ENCODE measurements at places on chromosomes 16 and 17. TPM values are rescaled to one million over a fixed set of nuclear protein-coding genes. Genes with fewer than 3 reads are reported as not detected.

GRCh38 chr16:66948837-66949225, 12.2 kb upstream of the CES3 start:
- peaks cover 3% of the 10 kb centered on the region for H3K27me3 ChIP-seq
- H3K36me3 ChIP-seq, result peaks cover 8% of the 10 kb centered on the region
- DNase-seq, result no peak
- H3K4me3 ChIP-seq, result peak overlapping the region; percentile 90

- H3K36me3 ChIP-seq, result peaks cover 23% of the 10 kb centered on the region
- H3K27me3 ChIP-seq, result peaks cover 10% of the 10 kb centered on the region
- peak overlapping the region; percentile 93 for H3K4me3 ChIP-seq
- peaks cover 62% of the 10 kb centered on the region for H3K4me1 ChIP-seq
Measured at GRCh38 chr16:2514333-2515179, 804 bp downstream of the ATP6V0C start.

DNA sequence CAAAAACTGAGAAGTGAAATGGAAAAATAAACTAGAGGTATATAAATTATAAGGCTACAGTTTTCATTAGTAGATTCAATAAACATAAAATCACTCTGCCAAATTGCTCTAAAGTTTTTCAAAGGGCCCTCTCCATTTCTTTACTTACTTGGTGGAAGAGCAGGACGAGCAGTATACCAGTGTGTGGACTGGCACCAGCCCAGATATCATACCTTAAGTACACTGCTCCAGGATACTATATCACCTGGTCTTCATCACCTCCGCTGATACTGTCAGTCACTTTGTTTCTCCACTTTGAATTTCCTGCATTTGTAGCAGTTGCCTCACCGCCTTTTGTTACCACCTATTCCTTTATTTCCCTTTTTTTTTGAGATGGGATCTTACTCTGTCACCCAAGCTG, 37.6 kb downstream of the MAP3K3 start:
- H3K27me3 ChIP-seq, result peaks cover 3% of the 10 kb centered on the region
- H3K4me3 ChIP-seq, result no peak overlapping the region
- H3K4me1 ChIP-seq, result no peaks in the 10 kb centered on the region
- H3K27ac ChIP-seq, result no peak overlapping the region
- no peak for DNase-seq

DNA sequence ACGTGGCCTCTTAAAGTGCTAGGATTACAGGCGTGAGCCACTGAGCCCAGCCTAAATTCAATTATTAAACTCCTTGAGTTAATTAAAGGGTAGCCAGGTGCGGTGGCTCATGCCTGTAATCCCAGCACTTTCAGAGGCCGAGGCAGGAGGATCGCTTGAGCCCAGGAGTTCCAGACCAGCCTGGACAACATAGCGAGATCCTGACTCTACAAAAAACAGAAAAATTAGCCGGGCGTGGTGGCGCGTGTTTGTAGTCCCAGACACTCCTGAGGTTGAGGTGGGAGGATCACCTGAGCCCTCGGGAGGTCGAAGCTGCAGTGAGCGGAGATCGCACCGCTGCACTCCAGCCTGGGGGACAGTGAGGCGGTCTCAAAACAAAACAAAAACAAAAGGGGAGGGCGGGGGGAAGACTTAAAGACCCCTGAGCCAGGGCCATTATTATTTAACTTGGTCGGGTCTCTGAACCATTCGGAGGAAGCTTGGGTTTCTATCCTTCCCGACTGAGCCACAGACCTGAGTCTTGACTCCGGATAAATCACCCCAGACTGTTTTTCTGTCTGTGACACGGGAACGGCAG, 19.5 kb downstream of the BCL7C start:
- DNase-seq, result no peak
- peak overlapping the region; percentile 97 for H3K27ac ChIP-seq
- H3K4me3 ChIP-seq, result peak overlapping the region; percentile 87
- H3K36me3 ChIP-seq, result peaks cover 12% of the 10 kb centered on the region
- peaks cover 2% of the 10 kb centered on the region for H3K27me3 ChIP-seq
- peaks cover 28% of the 10 kb centered on the region for H3K4me1 ChIP-seq

GRCh38 chr17:77444628-77444983, 303.8 kb downstream of the SEC14L1 start:
- H3K4me1 ChIP-seq, result peaks cover 92% of the 10 kb centered on the region
- DNase-seq, result peak; percentile 48
- H3K27me3 ChIP-seq, result peaks cover 22% of the 10 kb centered on the region
- H3K27ac ChIP-seq, result peak overlapping the region; percentile 81
- peaks cover 4% of the 10 kb centered on the region for H3K36me3 ChIP-seq
- H3K4me3 ChIP-seq, result peak overlapping the region; percentile 63

DNA sequence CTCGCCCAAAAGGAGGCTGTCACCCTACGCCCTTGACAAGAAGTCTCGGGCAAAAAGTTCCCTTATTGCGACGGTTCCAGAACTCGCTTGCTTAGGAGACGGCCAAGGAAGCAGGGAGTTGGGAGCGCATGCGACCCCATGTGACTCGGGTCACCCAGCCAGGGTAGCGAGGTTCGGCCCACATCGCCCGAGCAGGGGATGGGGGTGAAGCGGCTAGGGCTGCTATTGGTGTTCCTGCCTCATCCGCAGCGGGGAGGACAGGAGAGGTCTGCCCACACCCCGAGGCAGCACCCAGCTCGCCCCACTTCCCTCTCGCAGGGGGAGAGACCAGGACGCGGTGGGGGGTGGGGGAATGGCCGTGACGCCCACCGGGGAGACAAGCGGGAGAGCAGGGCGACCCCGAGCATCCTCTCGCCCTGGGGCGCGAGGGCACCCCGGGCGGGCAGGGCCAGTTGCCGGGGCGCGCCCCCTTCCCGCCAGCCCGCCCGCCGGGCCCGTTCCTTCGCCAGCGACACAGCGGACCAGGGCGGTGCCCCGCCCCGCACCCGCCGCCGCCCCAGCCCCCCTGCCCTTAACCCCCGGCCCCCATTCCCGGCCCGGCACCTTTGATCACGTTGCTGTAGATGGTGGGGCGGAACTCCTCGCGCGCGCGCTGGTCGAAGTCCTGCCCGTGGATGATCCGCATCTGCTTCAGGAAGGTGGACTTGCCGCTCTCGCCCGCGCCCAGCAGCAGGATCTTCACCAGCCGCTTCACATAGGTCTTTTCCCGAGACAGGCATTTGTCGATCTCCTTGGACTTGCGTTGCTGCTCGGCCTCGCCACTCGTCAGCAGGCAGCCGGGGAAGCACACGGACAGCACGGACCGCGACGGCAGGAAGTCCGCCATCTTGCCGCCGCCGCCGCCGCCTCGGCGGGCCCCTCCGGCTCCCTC, 567 bp downstream of the GNA13 start:
- no peaks in the 10 kb centered on the region for H3K27me3 ChIP-seq
- peak; percentile 36 for DNase-seq
- H3K36me3 ChIP-seq, result peaks cover 16% of the 10 kb centered on the region
- peak overlapping the region; percentile 99 for H3K4me3 ChIP-seq

- no peak overlapping the region for H3K27ac ChIP-seq
- H3K36me3 ChIP-seq, result no peaks in the 10 kb centered on the region
- no peak for DNase-seq
- no peak overlapping the region for H3K4me3 ChIP-seq
- peaks cover 5% of the 10 kb centered on the region for H3K4me1 ChIP-seq
- H3K27me3 ChIP-seq, result peaks cover 4% of the 10 kb centered on the region
Measured at GRCh38 chr17:62919388-62919787, 46.6 kb upstream of the TANC2 start.

DNA sequence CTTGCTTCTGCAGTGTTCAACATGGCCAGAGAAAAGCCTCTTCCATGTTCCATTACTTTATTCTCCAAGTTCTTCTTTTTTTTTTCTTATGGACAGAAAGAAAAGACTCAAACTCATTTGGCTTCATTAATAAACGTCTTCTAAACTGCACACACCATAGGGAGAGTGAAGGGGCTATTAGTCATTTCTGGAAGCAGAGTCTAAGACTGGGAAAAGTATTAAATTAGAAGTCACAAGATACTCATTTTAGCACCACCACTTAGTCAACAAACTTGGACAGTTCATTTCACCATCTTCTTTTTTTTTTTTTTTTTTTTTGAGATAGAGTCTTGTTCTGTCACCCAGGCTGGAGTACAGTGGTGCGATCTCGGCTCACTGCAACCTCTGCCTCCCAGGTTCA, 52.8 kb downstream of the NOL11 start:
- H3K27me3 ChIP-seq, result peaks cover 13% of the 10 kb centered on the region
- no peak overlapping the region for H3K4me3 ChIP-seq
- H3K4me1 ChIP-seq, result 0 out of 2 replicates have a peak, but pooled peaks cover 5% of the 10 kb centered on the region
- H3K27ac ChIP-seq, result no peak overlapping the region
- H3K36me3 ChIP-seq, result no peaks in the 10 kb centered on the region

- H3K27ac ChIP-seq, result no peak overlapping the region
Measured at GRCh38 chr17:3923466-3924190, 7.4 kb upstream of the P2RX1 start.

DNA sequence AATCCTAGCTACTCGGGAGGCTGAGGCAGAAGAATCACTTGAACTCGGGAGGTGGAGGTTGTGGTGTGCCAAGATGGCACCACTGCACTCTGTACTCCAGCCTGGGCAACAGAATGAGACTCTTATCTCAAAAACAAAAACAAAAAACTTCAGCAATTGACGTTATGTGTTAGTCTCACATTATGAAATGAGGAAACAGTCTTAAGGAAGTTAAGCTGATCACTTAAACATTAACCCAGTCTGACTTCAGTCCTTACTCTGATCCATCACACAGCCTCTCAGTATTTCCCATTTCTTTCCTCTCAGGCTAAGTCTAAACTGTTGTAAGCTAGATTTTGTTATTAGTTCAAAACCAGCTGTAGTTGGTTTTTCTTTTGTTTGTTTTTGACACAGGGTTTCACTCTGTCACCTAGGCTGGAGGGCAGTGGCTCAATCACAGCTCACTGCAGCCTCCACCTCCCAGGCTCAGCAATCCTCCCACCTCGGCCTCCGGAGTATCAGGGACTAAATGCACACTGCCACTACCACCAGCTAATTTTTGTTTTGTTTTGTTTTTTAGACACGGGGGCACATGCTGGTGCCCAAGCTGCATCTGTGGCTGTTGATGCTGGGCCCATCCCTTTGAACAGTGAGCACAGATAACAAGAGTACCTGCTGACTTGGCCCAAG, 6.3 kb downstream of the JPT1 start:
- no peak for DNase-seq
- no peak overlapping the region for H3K27ac ChIP-seq
- H3K27me3 ChIP-seq, result peaks cover 1% of the 10 kb centered on the region
- no peak overlapping the region for H3K4me3 ChIP-seq

- DNase-seq, result no peak
- no peak overlapping the region for H3K4me3 ChIP-seq
Measured at GRCh38 chr17:9132291-9132690, 111.0 kb downstream of the NTN1 start.

DNA sequence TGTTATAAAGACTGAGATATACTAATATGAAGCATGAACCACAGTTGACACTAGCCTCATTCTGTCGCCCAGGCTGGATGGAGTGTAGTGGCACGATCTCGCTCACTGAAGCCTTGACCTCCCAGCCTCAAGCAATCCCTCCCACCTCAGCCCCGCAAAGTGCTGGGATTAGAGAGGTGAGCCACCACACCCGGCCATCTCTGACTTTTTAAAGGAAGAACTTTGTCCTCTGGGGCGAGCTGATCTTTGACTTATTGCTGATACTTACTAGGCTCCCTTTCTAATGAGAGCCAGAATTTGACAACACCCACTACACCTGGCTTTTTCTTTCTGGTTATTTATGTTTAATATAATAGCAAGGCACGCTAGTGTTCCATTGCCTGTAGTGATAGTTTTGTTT, 57.2 kb downstream of the CLEC16A start:
- no peak for DNase-seq
- H3K4me1 ChIP-seq, result peaks cover 33% of the 10 kb centered on the region
- no peak overlapping the region for H3K27ac ChIP-seq
- H3K4me3 ChIP-seq, result no peak overlapping the region
- H3K36me3 ChIP-seq, result peaks cover 16% of the 10 kb centered on the region

DNA sequence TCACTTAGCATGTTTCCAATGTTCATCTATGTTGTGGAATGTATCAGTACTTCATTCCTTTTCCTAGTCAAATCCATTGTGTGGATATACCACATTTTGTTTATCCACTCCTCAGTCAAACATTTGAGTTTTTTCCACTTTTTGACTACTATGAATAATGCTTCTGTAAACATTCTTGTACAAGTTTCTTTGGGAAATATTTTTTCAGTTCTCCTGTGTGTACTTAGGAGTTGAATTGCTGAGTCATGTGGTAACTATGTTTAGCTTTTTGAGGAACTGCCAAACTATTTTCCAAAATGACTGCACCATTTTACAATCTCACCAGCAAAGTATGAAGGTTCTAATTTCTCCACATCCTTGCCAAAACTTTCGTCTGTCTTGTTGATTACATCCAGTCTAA, 223.7 kb upstream of the AXIN2 start:
- H3K27ac ChIP-seq, result peak overlapping the region; percentile 84
- no peaks in the 10 kb centered on the region for H3K27me3 ChIP-seq
- H3K4me1 ChIP-seq, result peaks cover 36% of the 10 kb centered on the region

DNA sequence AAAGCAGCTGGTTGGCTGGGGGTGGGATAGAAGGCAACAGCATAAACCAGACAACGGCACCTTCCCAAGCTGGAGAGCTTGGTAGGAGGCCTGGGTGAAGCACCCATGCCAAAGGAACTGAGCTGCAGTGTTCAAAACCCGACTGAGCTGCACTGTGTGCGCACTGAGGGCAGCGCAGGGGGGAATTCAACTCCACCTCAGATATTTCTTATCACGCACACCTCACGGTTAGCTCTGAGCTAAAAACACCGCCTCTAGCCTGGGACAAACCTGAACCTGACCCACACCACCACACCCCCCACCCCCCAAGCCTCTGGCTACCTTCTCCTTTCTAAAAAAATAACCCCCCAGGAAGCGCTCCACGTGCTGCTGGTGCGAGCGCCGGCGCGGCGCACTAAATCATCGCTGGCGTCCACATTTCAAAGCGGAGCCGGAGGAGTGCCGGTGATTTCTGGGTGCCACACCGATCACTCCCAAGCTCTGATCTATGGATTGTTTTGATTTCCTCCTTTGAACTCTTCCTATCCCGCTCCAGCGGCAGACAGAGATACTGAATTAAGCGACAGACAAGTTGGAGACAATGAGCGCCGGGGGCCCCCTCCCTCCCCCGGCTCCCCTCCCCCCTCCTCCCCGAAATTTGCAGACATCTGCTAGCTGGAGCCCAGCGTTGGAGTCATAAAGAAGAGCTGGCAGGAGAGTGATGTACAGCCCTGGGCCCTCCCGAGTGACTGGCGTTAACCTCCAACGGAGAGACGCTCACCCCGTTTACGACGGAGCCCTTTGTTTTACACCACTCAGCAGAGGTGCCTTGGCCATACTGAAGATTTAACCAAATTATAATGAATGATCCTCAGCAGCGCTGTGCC, 85.0 kb downstream of the NOG start:
- no peaks in the 10 kb centered on the region for H3K36me3 ChIP-seq
- peak overlapping the region; percentile 84 for H3K4me3 ChIP-seq
- peak overlapping the region; percentile 41 for H3K27ac ChIP-seq
- H3K4me1 ChIP-seq, result peaks cover 19% of the 10 kb centered on the region
- peaks cover 11% of the 10 kb centered on the region for H3K27me3 ChIP-seq

Gene ZNF624
- total RNA-seq, result 3.2 TPM

Gene TBC1D3K
- total RNA-seq, result 0.20 TPM

Gene GPRC5B
- total RNA-seq, result 0.41 TPM

Gene NDE1
- 58.5 TPM for total RNA-seq

Gene CACNA1H
- not detected for total RNA-seq

Gene INCA1
- 0.89 TPM for total RNA-seq

Gene KRTAP2-3
- 138 TPM for total RNA-seq

Gene MYLK3
- total RNA-seq, result 0.55 TPM

Gene PLEKHH3
- total RNA-seq, result 16.4 TPM

Gene SMPD3
- total RNA-seq, result 0.18 TPM

Gene ALOXE3
- total RNA-seq, result 0.14 TPM

Gene CLDN9
- not detected for total RNA-seq

Gene SLC16A13
- total RNA-seq, result 3.4 TPM

Gene P2RX5
- 17.0 TPM for total RNA-seq
